ENCODE measurements at places on chromosomes 6 and 20.

GRCh38 chr6:26268659-26269402 is 96.2 kb upstream of the BTN3A2 start:
- DNase-seq: no peak

DNA sequence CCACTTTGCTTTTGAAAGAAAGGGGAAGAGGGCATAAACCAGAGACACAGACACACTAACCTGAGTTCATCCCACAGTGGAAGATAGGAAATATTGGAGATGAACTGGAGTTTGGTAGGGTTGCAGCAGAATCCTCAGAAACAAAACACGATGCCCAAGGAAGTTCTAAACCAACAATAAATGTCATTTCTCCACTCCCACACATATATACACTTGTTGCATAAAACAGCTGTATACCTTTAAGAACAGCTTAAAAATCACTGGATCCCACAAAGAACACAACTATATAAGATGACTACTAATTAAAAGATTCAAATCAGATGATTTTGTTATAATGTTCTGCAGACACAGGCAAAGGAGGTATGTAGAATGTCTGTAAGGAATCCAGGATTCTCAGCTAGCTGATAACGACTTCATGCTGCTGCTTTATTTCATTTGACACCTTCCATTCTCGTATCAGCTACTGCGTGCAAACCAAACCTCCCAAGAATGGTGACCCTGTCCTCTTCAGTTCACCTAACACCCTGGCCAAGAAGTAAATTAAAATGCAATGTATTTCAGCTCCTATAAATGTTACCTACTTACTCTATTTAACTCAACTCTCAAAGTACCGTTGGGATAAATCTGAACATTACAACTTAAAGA is 14.3 kb downstream of the KIF13A start:
- no peak for DNase-seq

DNA sequence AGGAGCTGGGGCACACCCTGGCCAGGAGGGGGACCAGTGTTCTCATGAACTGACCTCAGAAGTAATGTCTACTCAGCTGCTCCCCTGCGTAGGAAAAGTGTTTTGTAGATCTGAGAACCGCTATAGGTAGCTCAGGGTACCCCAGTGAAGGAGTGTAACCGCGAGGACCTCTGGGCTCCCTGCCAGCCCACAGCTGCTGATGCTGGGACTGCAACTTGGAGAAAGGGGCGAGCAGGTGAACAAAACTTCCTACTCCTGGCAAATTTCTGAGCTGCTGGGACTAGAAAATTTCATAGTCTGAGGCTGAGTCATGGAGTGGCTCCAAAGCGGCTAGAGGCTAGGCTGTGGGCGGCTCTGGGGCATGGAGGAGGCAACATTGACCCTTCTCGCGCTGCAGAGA is 51.9 kb downstream of the PYGB start:
- no peak for DNase-seq

DNA sequence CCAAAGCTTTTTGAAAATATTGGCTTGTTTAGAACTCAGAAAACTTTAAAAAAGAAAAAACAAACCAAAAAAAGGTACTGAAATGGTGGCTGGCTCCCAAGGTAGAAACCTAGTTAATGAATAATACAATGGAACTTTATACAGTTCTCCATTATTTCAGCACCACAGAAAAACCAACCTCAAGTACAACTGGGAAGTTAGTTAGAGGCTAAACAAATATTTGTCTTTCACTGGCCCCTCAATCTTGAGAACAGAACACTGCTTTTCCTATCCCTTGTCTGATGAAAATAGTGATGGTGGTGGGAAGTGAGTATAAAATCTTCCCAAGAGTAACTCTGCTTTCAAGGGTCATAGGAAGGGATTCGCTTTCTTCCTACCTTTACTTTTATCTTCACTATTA is 126.5 kb downstream of the REV3L start:
- DNase-seq: no peak

GRCh38 chr20:56376331-56376730 is 15.7 kb downstream of the AURKA start:
- no peak for DNase-seq

GRCh38 chr20:45863543-45864470 is 6.4 kb downstream of the ZSWIM3 start:
- no peak for DNase-seq

- no peak for DNase-seq
Measured at GRCh38 chr6:31157513-31158139, at the start of gene CCHCR1. CCHCR1 (minus strand) TSS chr6:31157802; CDS start chr6:31157600, 202 bp downstream.

DNA sequence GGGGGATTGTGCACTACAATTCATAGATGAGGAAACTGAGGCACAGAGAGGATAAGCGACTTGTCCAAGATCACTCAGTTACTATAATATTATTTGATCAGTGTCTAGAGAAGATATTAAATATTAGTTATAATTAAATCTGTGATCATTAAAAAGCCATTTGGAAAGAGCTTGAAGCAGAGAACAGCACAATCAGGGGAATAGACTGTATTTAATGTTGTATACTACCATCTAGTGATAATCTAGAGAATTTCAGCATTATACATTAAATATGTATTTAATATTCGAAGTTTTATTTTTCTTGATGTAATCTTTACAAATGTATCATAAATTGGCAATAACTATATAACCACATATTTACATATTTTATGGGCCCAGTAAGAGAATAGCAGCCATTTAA is 20.1 kb upstream of the MTCL3 start:
- no peak for DNase-seq

DNA sequence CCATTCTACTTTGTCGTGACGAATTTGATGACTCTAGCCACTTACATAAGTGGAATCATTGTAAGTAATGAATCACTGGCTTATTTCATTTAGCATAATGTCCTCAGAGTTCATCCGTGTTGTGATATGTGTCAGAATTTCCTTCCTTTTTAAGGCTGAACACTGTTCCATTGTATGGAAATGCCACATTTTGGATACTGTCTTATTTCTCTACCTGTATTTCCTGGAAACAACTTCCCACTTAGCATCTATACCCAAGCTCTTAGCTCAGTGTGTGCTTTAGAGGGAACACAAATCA is 28.8 kb upstream of the GGTLC1 start:
- DNase-seq: no peak

DNA sequence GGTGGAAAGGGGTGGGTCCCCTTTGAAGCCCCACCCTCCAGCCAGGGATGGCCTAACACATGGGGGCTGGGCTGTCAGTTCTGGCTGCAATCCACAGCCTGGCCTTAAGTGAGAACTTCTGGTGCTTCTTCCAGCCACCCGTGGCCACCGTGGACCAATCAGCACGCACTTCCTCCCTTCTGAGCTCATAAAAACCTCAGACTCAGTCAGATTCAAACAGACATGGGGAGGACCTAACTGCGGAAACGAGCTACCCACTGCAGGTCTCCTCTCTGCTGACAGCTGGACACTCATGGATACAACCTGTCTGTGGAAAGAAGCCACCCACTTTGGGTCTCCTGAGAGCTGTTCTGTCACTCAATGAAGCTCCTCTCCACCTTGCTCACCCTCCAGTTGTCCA is 20.4 kb upstream of the ZNF391 start:
- DNase-seq: no peak

DNA sequence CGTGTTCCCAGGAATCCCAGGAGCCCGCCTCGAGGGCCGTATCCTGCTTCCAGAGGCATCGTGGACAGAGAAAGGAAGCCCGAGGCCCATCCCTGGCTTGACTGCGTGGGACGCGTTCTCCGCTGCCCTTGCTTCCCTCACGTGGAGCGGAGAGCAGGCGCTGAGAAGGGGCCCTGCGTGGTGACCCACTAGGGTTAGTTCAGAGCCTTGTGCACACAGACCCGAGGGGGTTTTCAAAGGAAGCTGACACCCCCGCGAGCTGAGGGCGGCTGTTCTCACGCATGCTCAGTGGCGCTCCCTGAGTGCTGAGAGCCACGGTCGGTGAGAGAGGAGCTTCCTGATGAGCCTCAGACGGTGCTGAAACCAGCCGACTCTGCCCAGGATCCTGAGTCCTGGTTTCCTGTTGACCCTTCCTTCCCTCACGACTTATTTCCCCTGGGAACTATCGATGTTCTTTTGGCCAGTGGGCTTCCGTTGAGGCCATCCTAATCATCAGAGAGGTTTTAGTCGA is 28.9 kb upstream of the CCR6 start:
- DNase-seq: no peak

DNA sequence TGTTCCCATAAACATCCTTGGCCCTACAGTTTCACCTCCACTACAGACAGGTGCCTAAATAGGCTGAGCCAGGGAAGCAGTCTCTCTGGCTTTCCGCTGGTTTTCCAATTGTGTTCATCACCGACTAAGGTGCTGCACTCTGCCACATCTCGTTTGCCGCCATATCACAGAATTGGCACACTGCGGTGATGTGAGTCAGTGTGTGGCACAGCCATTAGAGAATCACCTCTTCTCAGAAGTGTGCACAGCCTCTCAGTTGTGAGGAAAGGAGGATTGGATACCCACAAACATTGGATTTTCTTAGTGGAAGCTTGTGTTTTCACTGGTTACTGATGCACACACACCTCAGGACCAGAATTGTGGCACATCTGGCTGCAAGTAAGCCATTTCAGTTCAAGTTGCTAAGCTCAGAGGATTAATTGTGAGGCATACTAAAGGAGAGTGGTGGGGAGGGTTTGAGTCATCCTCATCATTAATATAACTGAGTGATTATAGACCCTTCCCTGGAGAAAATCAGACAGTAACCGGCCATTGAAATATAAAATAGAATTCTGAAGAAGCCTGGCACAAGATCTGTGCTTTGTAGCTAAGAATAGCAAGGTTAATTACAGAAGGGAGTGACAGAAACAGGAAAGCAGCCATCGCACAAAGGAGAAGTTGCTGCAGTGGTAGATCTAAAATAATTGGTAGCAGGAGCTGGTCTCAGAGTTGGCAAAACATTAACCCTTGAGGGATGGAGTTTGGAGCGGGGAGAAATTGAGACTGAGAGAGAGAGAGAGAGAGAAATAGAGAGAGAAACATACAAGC is 506.9 kb downstream of the LMBRD1 start:
- DNase-seq: no peak

DNA sequence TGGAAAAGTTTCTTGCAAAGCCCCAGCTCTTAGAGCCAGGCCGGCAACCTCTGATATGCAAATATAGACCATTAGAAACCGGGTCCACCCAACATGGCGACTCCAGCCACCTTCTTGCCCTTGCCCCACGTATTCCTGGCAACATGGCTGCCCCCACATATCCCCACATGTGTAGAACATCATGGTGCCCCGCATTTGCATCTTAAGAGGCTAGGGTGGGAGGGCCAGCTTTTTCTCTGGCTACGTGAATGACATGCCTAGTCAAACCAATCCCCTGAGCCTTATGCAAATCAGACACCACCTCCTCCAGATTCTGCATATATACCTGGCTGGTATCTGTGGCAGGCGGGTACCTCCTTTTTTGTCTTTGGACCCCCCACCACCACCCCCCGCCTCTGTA is 106.1 kb upstream of the PTPRT start:
- no peak for DNase-seq

DNA sequence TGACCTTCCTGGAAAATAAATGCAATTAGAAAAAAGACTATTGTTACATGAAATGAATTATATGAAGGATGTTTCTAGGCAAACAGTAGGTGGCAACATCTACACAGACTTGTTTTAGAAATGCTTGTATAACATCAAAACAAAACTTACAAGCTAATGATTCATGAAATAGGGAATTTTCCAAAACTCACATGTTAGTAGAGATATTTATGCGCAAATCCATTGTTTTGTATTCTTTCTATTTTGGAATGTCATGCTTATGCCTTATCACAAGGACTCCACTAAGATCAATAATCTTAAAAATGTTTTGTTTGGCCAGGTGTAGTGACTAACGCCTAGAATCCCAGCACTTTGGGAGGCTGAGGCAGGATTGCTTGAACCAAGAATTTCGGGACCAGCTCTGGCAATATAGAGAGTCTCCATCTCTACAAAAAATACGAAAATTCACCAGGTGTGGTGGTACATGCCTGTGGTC is 32.3 kb upstream of the LGSN start:
- no peak for DNase-seq

- DNase-seq: no peak
Measured at GRCh38 chr6:118456982-118457381, 91.1 kb upstream of the PLN start.

- no peak for DNase-seq
Measured at GRCh38 chr20:437787-438486, 24.4 kb downstream of the TBC1D20 start.

- DNase-seq: no peak
Measured at GRCh38 chr6:134177236-134177635, 124.8 kb upstream of the SLC2A12 start.

DNA sequence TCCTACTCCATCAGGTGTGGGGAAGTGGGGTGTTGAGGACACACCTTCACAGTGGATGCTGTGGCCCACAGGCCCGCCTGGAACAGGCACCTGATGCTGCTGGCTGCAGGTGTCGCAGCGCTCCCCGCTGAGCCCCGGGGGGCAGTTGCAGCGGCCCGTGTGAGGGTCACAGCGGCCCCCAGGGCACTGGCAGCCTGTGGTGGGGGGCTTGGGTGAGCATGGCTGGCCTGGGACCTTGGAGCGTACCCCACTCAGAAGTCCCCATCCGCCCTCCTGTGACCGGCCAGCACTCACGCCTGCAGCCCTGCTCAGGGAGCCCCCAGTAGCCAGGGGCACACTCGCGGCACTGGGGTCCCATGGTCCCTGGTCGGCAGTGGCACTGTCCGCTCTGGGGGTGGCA is 19.2 kb downstream of the ADRM1 start:
- no peak for DNase-seq

- DNase-seq: no peak
Measured at GRCh38 chr6:70575899-70576495, 9.3 kb downstream of the SDHAF4 start.

DNA sequence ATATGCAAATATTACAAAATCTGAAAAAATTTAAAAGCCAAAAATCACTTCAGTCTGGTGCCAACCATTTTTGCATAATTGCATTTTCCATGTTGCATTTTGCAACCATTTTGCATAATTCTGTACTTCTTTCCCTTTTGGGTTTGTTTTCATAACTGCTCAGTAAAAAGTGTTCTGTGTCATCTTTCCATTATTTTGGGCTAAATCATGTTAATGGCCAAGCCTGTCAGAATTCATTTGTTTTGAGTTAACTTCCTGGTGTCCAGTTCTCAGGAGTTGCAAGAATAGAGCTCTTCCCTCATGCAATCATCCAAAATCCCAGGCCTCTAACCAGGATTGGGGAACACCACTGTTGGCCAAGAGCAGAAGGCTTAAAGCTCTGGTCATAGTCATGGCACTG is 133.6 kb downstream of the MTHFD1L start:
- DNase-seq: no peak

GRCh38 chr20:36499723-36500501 is 41.4 kb upstream of the MYL9 start:
- no peak for DNase-seq

GRCh38 chr6:137581019-137581707 is 87.0 kb upstream of the OLIG3 start:
- DNase-seq: no peak

- DNase-seq: no peak
Measured at GRCh38 chr6:149211046-149211571, 106.4 kb upstream of the TAB2 start.

- DNase-seq: no peak
Measured at GRCh38 chr20:35263532-35264341, 14.2 kb downstream of the MMP24OS start.

DNA sequence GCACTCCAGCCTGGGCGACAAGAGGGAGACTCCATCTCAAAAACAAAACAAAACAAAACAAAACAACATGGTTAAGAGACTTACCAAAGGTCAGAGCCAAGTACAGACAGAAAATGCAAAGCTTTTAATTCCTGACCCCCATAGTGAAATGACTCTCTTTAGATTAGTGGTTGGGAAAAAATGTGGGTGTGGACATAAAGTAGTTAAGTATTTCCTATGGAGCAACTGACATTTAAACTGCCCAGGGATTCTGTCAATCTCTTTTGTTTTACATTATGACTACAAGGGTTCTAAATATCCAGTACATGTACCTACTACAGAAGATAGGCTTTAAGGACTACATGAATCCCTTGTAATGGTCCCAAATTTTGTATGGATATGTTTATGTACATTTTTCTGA is 75.1 kb downstream of the IRAK1BP1 start:
- DNase-seq: no peak

All from amygdala (tissue), 56 donors.